ENCODE measurements at places on chromosomes 3 and 15.

DNA sequence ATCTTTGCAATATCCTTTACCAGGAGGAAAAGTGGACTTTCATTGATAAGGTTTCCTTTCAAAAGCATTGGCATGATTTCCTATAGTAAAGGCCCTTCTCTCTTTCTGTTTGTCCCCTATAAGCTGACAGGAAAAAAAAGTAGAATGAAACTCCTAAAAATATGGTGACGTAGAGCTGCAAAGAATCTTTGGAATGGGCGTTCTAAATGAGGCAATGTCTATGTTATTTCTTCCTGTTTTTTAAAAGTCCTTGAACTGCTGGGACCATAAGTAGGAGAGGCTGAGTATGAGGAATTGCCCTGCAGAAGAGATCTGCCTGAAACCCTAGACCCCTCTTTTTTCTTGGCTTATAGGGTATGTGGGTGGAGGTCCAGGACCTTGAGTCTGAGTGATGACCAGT lies 17.2 kb downstream of the ST3GAL6 start:
- no peak for DNase-seq

DNA sequence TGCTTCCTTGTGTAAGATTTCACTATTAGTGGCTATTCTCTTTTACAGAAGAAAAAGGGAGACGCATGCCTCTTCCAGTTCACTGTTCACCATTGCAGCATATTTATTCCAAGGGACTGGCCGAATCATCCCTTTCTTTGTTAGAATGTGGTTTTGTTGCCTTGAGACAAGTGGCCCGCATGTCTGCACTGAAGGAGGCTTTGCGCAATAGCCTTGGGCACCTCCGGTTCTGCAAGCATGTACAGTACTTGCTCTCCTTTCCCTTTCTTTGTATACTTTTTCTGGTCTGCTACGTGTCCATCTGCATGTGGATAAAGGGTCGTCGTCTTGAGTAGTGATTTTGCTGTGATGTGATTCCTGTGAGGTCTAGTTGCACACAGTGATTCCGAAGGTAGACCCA lies 43.0 kb downstream of the FLNB start:
- no peak for DNase-seq

DNA sequence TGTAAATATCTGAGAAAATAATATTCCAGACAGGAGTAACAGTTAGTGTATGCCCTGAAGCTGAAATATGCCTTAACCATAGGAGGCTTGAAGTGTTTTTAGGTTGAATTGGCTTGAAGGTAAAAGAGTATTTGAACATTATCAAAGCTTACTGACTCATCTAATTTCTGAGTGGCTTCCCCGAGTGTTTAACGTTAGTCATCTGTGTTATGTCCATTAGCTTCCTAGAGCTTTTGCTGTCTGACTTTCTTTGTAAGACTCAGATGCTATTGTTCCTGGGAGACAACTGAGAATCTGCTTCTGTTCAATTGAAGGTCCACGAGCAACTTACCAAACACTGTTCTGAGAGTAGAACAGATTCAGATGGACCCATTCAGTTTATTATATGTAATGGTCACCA lies 656.8 kb upstream of the NECTIN3 start:
- no peak for DNase-seq

- DNase-seq: no peak
These were observed 182.0 kb upstream of the WNT5A start for GRCh38 chr3:55669133-55669532.

GRCh38 chr15:89125088-89125826 lies 37.0 kb downstream of the ABHD2 start:
- DNase-seq: no peak

DNA sequence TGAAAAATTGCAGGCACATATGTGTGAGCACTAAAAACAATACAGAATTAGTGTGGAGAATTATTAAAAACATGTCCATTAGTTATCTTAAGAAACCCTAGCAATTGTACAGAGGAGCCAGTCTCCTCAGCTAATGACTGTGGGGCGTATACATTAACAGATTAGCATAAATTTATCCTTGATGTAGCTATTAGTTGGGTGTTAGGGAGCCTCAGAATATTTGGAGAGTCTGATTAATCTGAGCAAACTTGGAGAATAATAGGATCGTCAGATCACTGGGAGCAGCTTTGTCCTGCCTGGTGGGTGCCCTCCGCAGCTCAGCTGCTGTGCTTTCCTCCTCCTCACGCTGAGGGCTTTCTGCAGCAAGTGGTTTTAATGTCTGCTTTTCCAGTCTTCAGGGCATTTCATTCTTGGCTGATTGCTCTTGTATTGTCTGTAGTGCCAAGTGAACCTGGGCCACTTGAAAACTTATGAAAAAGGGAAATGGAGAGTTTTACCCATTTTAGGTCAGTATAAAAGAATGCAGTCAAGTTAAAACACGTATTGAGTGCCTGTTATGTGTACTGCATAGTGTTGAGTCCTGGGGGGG lies 417.4 kb upstream of the SEMA6D start:
- no peak for DNase-seq

DNA sequence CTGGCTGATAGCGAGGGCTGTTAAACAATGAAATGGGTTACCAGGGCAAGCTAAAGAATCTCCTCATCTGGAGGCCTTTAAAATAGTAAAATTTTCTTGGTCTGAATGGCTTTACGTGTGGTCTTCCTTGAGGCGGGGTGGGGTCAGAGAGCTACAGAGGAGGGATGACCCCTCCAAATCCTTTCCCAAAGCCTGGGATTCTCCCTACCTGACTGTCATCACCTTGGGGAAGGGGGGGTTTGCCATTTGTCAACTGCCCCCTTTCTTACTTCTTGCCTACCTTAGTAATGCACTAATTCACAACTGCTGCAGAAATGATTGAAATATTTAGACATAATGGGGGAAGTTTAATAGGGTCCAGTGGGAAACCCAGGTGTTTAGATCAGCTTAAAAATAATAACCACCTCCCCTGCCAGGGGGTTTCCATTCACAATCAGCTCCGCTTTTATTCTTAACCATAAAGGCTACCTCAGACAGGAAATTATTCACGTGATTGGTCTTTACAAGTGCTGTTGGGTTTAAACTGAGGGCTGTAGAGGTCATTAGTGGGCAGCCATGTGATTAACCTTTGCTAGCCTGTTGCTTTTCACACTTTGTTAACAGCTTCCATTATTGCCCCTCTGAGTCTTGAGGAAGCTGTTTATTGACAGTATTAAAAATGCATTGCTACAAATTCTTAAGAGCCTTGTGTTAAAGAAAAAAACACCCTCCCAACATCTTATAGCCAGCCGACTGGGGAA lies 276.5 kb upstream of the ATP11B start:
- no peak for DNase-seq

Measured in activated T-cell treated with anti-CD3 and anti-CD28 coated beads for 48 hours (primary cell).